ENCODE measurements at places on chromosomes 3 and 15.

GRCh38 chr3:156513619-156514018 is 41.3 kb downstream of the SSR3 start:
- no peaks in the 10 kb centered on the region for H3K27me3 ChIP-seq
- DNase-seq = no peak
- no peak overlapping the region for H3K4me3 ChIP-seq
- no peak overlapping the region for H3K27ac ChIP-seq
- H3K36me3 ChIP-seq = no peaks in the 10 kb centered on the region
- no peaks in the 10 kb centered on the region for H3K4me1 ChIP-seq

DNA sequence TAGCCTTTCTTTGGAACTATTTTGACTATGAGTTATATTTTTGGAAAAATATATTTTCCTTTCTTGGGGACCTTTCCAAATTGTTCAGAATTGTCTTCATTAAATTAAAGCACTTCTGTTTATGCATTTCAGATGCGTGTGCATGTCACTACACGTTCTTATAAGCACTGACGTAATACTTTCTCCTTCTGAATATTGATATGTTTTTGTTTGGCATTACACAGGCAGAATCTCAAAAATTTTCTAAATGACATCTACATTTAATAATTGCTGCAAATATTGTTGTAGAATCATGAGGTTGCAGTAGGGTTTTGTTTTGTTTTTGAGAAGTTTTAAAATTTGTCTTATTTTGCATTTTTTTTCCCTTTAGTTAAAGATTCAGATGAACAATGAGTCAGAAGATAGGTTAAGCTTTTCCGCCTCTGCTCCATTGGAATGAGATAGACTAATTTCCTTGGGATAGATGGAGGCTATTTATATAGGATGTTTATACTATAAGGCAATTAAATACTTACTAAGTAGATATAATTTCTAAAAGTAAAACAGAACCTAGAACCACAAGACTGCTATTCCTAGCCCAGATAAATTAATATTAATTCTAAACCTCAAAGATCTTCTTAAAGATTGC is 110.8 kb downstream of the MBNL1 start:
- peaks cover 51% of the 10 kb centered on the region for H3K4me1 ChIP-seq
- peaks cover 15% of the 10 kb centered on the region for H3K36me3 ChIP-seq
- no peaks in the 10 kb centered on the region for H3K27me3 ChIP-seq

DNA sequence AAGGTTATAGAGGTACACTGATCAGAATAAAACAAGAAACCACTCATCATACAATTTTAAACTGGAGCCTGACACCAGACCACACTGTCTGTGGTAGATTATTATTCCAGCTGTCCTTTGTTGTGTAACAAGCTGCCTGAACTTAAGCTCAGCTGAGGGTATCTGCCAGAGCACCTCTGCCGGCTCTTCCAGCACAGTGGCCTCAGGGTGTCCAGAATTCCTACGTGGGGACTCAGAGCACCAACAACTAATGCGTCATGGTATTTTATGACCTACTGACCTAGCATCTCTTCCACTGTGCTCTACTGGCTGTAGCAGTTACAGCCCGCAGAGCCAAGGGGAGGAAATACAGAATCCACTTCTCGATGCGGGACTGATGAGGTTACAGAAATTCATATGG is 15.6 kb upstream of the RAF1 start:
- no peaks in the 10 kb centered on the region for H3K4me1 ChIP-seq
- no peak overlapping the region for H3K27ac ChIP-seq
- no peak overlapping the region for H3K4me3 ChIP-seq
- no peaks in the 10 kb centered on the region for H3K27me3 ChIP-seq

GRCh38 chr3:105367063-105367405 is 325 bp downstream of the ALCAM start:
- no peaks in the 10 kb centered on the region for H3K36me3 ChIP-seq
- H3K4me3 ChIP-seq = peak overlapping the region; percentile 59
- peaks cover 8% of the 10 kb centered on the region for H3K4me1 ChIP-seq

DNA sequence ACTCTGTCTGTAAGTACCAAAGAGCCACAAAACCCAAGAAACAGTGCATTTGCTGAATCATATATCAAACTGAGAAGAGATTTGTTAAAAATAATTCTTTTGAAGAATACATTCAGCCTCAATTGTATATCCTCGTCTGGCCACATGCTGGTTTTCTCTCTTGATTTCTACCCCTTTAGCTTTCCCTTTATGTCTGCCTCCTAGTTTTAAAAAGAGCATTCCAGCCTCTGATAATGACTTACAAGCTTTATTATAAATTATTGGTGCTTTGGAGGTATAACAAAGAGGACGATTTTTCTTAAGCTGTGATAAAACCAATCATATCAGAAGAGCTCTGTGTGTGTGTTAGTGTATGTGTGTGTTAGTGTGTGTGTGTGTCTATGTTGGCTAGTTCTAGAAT is 70.4 kb upstream of the ROBO2 start:
- H3K4me3 ChIP-seq = no peak overlapping the region
- no peaks in the 10 kb centered on the region for H3K4me1 ChIP-seq
- no peak for DNase-seq
- H3K36me3 ChIP-seq = no peaks in the 10 kb centered on the region

- no peak for DNase-seq
- no peaks in the 10 kb centered on the region for H3K27me3 ChIP-seq
- no peak overlapping the region for H3K4me3 ChIP-seq
- H3K4me1 ChIP-seq = no peaks in the 10 kb centered on the region
- no peak overlapping the region for H3K27ac ChIP-seq
These were observed 6.8 kb upstream of the RHO start for GRCh38 chr3:129521611-129522010.

GRCh38 chr15:45862034-45862433 is 227.2 kb downstream of the SQOR start:
- no peak for DNase-seq
- H3K4me3 ChIP-seq = no peak overlapping the region
- no peaks in the 10 kb centered on the region for H3K4me1 ChIP-seq

GRCh38 chr3:161851941-161852566 is 355.4 kb downstream of the OTOL1 start:
- peak; percentile 65 for DNase-seq
- no peaks in the 10 kb centered on the region for H3K36me3 ChIP-seq
- no peak overlapping the region for H3K4me3 ChIP-seq

DNA sequence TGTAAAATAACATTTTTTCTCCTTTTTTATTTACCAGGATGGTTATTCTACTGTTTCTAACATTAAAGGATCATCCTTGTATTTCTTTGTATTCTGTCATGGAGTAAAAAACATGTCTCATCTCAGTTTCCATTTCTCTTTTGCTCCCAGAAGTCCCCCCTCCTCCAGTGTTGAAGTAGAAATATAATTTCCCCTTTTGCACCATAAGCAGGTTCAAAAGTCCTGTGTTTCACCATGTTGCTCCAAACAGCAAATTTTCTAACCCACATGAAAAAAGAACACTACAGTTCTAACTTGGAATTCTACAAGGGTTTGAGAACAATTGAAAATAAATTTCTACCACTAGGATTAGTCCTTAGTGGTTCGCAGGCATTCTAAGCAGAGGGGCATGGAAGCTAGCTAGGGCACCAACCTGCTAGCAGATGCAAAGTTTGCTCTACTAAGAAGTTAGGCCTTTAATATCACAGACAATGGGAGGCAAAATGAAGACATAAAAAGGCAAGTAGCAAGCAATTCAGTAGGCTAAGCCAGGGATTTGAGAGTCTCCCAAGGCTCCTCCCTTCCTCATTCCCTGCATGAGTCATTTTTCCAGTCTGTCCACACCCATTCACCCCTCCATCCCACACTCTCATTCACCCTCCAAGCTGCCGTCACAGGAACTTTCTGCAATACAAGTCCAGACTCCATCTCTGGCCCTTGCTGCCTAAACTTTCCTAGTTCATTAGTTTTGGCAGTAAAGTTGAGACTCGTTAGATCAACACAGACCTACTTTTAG is 2.3 kb upstream of the MBNL1 start:
- peak overlapping the region; percentile 98 for H3K27ac ChIP-seq
- H3K4me3 ChIP-seq = peak overlapping the region; percentile 89
- no peak for DNase-seq
- no peaks in the 10 kb centered on the region for H3K36me3 ChIP-seq

DNA sequence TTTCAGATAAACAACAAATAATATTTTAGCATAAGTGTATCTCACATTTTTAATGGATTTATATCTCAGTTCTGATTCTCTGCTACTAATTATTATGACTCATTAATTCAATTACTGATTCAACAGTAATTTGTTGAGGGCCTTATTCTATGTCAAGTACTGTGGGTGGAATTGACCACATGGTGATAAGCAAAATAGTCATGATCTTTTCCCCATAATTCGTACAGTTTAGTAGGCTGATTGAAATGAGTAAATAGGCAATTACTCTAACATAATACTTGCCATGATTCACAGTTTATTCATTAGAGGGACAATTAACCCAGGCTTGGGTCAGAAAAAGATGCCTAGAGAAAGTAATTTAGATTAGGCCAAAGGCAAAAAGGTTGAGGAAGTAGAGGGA is 60.9 kb upstream of the SLC4A7 start:
- no peak overlapping the region for H3K27ac ChIP-seq
- H3K36me3 ChIP-seq = no peaks in the 10 kb centered on the region
- peaks cover 5% of the 10 kb centered on the region for H3K4me1 ChIP-seq

- no peaks in the 10 kb centered on the region for H3K27me3 ChIP-seq
- H3K4me1 ChIP-seq = no peaks in the 10 kb centered on the region
- H3K36me3 ChIP-seq = no peaks in the 10 kb centered on the region
- no peak overlapping the region for H3K27ac ChIP-seq
- H3K4me3 ChIP-seq = no peak overlapping the region
These were observed 248.4 kb downstream of the CPNE4 start for GRCh38 chr3:131786386-131786785.

GRCh38 chr15:84748274-84749110 is at the start of gene ZNF592:
Gene ZNF592 (plus strand): TSS chr15:84748592. CDS start chr15:84782676, 34,084 bp downstream.
- H3K27me3 ChIP-seq = no peaks in the 10 kb centered on the region
- H3K4me1 ChIP-seq = peaks cover 48% of the 10 kb centered on the region
- DNase-seq = peak; percentile 94
- H3K4me3 ChIP-seq = peak within 1 kb of the TSS; percentile 84

- DNase-seq = no peak
- H3K4me3 ChIP-seq = no peak overlapping the region
- no peaks in the 10 kb centered on the region for H3K27me3 ChIP-seq
- no peaks in the 10 kb centered on the region for H3K36me3 ChIP-seq
These were observed 28.4 kb upstream of the ARL8B start for GRCh38 chr3:5093731-5094130.

- H3K4me1 ChIP-seq = no peaks in the 10 kb centered on the region
- no peaks in the 10 kb centered on the region for H3K36me3 ChIP-seq
- no peak overlapping the region for H3K4me3 ChIP-seq
- no peaks in the 10 kb centered on the region for H3K27me3 ChIP-seq
These were observed 1042.3 kb downstream of the OTOL1 start for GRCh38 chr3:162538906-162539305.

DNA sequence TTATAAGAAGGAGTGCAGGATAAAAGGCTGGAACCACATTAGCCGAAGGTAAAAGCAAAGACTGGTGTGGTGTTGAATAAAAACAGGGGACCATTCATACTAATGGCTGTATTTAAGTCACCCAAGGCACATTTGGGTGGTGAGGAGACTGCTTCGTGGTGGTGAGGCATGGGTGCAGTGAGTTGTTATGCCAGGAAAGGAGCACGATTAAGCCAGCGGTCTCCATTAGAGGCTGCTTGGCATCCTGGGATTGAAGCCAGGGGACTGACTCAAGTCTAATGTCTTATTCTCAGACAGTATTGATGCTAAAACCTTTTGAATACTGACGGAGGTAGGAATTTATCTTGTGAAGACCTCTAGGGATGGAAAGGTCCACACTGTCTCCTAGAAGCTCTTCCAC is 21.9 kb downstream of the FEM1B start:
- H3K27ac ChIP-seq = peak overlapping the region; percentile 37
- no peak for DNase-seq
- H3K27me3 ChIP-seq = no peaks in the 10 kb centered on the region
- peaks cover 5% of the 10 kb centered on the region for H3K36me3 ChIP-seq
- H3K4me1 ChIP-seq = peaks cover 19% of the 10 kb centered on the region
- peak overlapping the region; percentile 36 for H3K4me3 ChIP-seq

GRCh38 chr3:138124706-138125355 is 7.4 kb downstream of the A4GNT start:
- no peak overlapping the region for H3K4me3 ChIP-seq
- H3K27me3 ChIP-seq = no peaks in the 10 kb centered on the region
- no peaks in the 10 kb centered on the region for H3K4me1 ChIP-seq
- peak; percentile 68 for DNase-seq
- H3K36me3 ChIP-seq = no peaks in the 10 kb centered on the region
- H3K27ac ChIP-seq = peak overlapping the region; percentile 21

DNA sequence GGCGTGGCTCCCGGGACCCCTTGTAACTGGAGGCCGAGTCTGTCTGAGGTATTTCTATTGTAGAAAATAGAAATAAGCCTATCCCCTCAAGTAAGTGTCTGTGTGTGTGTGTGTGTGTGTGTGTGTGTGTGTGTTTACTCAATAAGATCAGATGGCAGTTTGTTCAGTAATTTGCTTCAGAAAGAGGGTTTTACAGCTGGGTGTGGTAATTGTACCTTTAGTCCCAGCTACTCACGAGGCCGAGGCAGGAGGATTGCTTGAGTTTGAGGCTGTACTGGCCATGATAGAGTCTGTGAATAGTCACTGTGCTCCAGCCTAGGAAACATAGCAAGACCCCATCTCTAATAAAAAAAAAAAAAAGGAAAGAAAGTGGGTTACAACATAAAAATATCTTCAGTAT is 8.7 kb downstream of the SPINT1 start:
- peaks cover 34% of the 10 kb centered on the region for H3K36me3 ChIP-seq
- no peaks in the 10 kb centered on the region for H3K27me3 ChIP-seq
- peaks cover 8% of the 10 kb centered on the region for H3K4me1 ChIP-seq
- DNase-seq = no peak
- no peak overlapping the region for H3K4me3 ChIP-seq

- no peak overlapping the region for H3K4me3 ChIP-seq
- no peaks in the 10 kb centered on the region for H3K27me3 ChIP-seq
- DNase-seq = no peak
- no peaks in the 10 kb centered on the region for H3K4me1 ChIP-seq
- no peaks in the 10 kb centered on the region for H3K36me3 ChIP-seq
These were observed 129.4 kb upstream of the ADPGK start for GRCh38 chr15:72912996-72913395.

DNA sequence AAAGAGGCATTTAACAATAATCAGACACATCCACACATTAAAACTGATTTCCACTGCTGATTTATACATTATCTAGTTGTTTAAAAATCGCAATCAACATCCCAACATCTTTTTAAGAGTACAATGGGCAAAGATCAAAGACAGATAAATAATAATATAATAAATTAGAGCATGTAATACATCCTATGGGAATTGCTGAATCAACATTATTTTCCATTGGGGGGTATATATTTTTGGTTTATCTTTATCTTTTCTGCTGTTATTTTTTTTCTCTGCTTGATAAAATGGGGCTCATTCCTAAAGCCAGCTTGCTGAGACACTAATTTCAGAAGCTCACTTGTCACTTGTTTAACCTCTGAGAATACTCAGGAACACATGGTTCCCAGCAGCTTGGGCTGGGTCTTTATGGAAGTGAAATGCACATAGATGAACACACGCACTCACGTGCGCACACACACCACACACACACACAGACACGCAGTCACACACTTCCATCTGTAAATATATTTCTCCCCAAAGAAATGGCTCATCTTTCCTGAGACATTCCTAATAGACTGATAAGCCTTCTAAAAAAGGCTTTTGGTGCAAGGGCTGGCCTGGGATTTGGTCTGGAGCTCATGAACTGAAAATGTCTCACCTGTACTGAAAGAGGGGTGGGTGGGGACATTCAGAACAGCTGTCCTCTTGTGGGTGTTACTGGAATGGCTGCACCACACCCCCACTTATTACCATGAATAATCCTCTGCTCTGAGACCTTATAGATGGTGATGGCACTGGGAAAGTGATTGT is 3.5 kb upstream of the PPIB start:
- no peak overlapping the region for H3K27ac ChIP-seq
- H3K27me3 ChIP-seq = no peaks in the 10 kb centered on the region
- DNase-seq = no peak
- peaks cover 6% of the 10 kb centered on the region for H3K36me3 ChIP-seq
- H3K4me1 ChIP-seq = peaks cover 10% of the 10 kb centered on the region

All from upper lobe of right lung (tissue), 1 donor.